ENCODE measurements at places on chromosomes 1 and 21.

- DNase-seq, result no peak
Observed at GRCh38 chr1:101112051-101112780, 86.6 kb upstream of the DPH5 start.

DNA sequence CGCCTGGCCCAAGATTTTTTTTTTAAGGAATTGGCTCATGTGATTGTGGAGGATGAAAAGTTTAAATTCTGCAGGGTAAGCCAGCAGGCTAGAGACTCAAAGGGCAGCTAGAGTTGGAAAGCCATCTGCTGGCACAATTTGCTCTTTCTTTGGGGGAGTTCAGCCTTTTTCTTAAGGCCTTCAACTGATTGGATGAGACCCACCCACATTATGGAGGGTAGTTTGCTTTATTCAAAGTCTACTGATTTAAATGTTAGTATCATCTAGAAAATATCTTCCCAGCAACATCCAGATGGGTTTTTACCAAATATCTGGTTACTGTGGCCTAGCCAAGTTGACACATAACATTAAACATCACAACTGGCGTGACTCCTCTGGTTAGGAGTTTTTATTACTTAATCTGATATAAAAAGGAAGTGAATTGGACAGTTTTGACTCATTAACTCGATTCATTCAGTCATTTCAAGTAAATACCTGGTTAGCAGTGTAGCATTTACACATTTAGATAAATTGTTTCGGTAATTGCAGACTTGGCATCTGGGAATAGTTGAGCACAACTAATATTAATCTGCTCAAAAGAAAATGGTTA, 12.4 kb downstream of the HOOK1 start:
- no peak for DNase-seq

- DNase-seq, result no peak
Observed at GRCh38 chr1:33464552-33464951, 7.9 kb upstream of the ZSCAN20 start.

DNA sequence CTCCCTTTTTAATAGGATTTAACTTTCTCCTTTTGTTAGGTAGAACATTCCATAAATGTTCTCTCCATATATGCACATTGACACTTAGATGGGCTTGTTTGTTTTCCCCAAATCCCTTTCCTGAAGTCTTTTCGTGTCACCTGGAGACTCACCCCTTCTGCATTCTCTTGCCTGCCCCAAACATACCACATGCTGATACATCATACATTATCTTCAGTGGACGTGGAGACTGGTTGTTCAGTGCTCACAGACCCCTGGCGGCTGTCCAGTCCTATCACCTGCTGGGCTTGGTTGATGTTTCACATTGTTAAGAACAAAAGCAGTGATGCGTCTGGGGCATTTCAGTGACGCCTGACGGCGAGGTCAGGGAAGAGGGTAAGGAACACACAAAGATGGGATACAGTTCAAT, 22.2 kb downstream of the FMOD start:
- peak; percentile 64 for DNase-seq

DNA sequence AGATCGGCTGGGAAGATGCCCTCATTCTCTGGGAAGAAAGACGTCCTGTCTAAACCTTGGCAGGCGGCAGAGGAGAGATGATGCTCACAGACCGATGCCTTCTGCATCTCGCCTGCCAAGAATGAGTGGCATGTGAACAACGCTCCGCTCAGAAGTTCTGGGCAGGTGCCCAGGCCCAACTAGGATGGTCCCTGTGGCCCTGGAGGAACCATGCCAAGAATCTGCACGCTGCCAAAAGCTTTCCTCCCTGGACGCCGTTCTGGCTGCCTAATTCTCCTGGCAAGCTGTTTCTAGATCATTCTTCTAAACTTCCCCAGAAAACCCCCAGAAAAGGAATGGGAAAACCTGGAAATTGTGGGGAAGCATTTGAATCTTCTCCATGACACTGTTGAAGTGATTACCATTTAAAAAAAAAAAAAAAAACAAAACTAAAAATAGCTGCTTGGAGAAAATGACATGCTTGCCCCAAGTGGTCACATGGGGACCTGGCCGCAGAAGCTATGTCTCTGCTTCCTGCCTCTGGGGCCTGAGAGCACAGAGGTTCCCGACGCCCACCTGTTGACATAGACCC, 440.9 kb downstream of the PRDM2 start:
- DNase-seq, result peak; percentile 17

GRCh38 chr1:78833491-78833890, 173.0 kb downstream of the ADGRL4 start:
- no peak for DNase-seq

DNA sequence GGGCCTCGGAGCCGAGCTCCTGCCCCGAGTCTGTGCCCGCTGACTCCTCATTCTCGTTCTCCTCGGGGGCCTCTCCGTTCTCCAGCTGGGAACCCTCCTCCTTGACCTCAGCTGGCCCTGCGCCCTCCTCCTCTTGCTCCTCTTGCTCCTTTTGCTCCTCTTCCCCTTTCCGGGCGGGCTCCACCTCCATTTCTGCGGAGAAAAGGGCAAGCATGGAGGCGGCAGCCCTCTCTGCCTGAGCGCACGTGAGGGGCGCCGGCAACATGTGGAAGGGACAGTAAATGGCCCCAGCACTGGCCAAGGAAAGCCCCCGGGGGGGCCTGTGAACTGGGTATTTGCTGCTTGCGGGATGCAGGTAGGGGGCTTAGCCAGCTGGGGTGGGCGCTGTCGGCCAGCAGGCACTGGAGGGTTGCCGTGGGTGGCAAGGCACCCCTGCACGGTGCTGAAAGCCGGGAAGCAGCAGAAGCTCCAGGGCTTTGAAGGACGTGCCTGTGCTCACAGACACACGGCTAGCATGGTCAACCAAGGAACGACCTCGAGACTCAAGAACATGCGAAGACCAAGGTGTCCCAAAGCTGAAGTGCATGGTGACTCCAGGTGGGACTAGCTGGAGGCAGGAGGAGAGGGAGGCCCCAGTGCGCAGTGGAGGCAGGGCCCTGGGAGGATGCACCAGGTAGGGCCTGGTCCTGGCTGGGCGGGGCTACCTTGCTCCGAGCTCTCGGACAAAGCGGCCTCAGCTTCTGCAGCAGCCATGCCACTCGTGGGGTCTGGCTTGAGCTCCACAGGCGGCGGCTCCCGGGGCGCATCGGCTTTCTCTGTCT, 30.7 kb downstream of the ZBTB17 start:
- DNase-seq, result no peak

All from GM23338 (cell line).